GM12891 (cell line): ENCODE measurements at places on chromosomes 1 and 21.
A peak's percentile ranks its signal among the peaks of the same experiment; 100 is the strongest.

- DNase-seq: no peak
Measured at GRCh38 chr1:101260556-101261350, 23.9 kb downstream of the S1PR1 start.

GRCh38 chr21:28018741-28019669, 973.7 kb downstream of the LTN1 start:
- DNase-seq: no peak

GRCh38 chr1:59409986-59410385, 113.1 kb downstream of the FGGY start:
- no peak for DNase-seq

- no peak for DNase-seq
Measured at GRCh38 chr1:214683621-214684020, 80.6 kb downstream of the CENPF start.

- no peak for DNase-seq
Measured at GRCh38 chr21:30482130-30482529, 2.0 kb upstream of the KRTAP19-1 start.

DNA sequence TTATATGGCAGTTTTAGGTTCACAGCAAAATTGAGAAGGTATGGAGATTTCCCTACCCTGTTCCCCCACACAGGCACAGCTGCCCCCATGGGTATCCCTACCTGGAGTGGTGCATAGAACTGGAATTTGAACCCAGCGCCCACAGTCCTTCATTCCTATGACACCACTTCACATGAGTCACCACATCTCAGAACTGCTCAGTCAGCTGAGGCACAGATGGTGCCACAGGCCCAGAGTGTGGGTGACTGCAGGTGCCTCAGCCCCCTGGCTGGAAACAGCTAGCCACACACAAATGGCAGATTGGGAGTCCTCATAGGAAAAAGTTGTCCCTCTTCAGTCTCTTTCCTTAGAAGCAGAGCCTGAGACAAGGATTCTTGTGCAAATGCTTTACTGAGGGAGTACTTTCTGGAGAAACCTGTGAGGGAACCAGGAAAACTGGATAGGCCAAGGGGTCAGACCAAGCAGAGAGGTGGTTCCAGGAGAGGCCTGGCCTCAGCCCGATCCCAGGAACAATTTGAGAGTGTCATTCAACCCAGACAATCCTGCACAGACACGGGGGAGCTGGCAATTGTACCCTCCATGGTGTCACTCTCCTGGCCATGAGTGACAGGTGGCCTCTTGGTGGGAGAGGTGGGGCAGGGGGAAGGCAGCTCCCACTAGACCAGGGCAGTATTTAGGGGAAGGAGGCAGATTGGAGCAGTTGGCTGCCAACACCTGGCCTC, 6.9 kb downstream of the PLA2G2D start:
- no peak for DNase-seq

GRCh38 chr1:58815686-58816071, 31.8 kb upstream of the JUN start:
- peak; percentile 17 for DNase-seq

- no peak for DNase-seq
Measured at GRCh38 chr1:52506349-52506748, 46.5 kb downstream of the TUT4 start.

GRCh38 chr1:169250022-169250421, 117.6 kb downstream of the NME7 start:
- DNase-seq: no peak

- DNase-seq: no peak
Measured at GRCh38 chr1:168224991-168225390, 813 bp upstream of the SFT2D2 start.

GRCh38 chr1:111006556-111006955, 42.8 kb upstream of the LRIF1 start:
- DNase-seq: no peak

DNA sequence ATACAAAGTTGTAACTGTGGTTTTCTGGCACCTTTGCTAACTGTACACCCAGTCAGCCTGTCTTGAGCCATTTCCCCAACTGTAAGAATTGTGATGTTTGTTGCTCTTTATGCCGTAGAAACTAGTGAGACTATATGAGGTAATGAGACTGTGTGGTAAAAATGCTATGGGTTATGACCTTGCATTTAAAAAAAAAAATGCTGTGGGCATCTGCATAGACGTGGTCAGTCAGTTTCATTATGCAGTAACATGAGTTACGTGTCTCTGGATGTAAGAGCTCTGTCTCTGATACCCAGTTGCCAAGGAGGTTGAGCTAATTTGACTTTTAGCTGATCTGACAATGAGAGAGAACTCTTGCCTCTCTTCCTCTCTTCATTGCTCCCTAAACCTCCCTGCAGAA, 80.6 kb upstream of the LAMC2 start:
- DNase-seq: no peak

DNA sequence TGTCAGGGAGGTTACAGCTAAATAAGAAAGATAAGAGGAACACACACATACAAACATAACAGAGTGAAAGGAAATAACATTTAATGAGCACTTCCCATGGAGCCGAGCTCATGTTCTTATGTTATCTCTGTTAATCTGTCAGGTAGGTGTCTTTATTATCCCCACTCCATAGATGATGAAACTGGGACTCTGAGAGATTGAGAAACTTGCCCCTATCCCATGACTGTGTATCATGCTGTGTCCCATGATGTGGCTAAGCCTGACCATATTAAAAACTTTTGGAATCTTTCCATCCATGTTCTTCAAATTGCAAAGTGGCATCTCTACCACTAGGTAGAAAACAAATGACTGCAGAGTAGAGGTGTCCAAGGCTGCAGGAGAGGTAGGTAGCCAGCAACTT, 285.2 kb upstream of the SGIP1 start:
- DNase-seq: no peak

DNA sequence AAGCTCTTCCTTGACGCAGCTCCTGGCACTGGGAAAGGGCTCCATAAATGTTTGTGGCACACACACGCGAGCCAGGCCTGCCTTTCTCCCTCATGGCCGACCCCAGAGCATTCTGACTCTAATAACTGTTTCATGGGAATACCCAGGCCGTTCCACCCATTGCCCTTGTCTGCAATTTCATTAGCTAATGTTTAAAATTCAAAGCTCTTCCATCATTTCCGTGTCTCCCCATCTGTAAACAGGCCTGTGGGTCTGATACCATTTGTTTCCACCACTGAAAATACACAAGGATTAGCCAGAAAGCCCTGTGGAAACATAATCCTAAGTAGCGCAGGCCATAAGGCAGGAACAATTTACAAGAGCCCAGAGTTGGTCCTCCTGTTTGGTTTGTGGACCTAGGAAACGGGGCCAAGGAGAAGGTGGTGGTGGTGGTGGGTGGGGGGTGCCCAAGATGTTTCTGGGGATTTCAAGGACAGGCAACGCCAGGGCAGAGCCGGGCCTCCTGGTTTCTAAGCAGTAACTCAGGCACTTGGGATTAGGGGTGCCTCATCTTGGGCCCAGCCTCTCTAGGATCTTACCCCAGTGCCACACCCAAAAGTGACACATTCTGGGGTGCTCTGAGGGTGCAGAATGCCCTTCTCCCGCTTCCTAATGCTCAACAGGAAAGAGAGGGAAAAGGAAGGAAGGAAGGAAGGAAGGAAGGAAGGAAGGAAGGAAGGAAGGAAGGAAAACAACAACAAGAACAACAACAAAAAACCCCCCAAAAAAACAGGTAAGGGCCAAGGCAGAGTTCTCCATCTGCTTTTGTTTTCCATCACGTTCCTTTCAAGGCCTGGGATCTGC, 79.4 kb downstream of the SSBP3 start:
- no peak for DNase-seq

DNA sequence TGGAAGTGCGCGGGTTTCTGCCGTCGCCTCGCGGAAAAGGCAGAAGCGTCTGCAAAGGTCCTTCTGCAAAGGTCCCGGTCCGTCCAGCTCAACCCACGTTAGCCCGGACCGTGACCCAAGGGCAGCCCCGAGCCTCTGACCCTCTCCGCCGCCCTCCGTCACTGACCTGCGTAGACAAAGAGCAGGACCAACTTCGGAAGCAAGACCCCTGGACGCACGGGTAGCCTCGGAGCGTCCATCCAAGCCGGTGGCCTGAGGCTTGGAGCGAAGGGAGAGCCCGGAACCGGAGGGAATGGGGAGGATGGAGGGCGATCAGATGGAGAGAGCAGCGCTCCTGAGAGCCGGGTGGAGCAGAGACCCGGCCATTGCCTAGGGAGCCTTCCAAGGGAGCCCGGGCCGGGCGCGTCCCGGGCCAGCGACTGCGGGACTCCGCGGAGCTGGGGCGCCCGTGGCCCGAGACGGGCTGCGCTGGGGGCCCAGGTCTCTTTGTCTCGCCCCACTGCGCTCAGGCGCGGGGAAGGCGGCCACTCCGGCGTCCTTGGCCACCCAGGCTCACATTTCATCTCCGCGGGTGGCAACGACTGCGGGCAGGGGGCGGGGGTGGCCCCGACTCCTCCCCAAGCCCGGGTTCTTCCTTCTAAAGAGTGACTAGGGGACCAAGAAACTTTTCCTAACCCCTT, at the start of gene CYYR1:
TSS of gene CYYR1 (minus strand) at position 585 of the 680 bp plus-strand sequence. CDS start at position 239, 346 bp downstream.
- no peak for DNase-seq

GRCh38 chr1:224683936-224684335, 67.8 kb downstream of the CNIH3 start:
- no peak for DNase-seq

DNA sequence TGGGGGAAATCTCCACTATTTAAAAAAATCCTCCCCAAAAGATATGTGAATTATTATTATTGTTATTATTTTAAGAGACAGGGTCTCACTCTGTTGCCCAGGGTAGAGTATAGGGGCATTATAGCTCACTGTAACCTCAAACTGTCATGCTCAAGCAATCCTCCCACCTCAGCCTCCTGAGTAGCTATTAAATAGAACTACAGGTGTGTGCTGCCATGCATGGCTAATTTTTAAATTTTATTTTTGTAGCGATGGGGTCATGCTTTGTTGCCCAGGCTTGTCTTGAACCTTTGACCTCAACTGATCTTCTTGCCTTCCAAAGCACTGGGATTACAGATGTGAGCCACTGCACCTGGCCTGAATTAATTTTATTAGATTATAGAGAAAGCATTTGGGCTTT, 116.8 kb downstream of the RABGAP1L start:
- no peak for DNase-seq

GRCh38 chr1:31019401-31019800, 46.1 kb downstream of the PUM1 start:
- no peak for DNase-seq

GRCh38 chr1:93033785-93034184, 45.3 kb upstream of the MTF2 start:
- peak; percentile 30 for DNase-seq

DNA sequence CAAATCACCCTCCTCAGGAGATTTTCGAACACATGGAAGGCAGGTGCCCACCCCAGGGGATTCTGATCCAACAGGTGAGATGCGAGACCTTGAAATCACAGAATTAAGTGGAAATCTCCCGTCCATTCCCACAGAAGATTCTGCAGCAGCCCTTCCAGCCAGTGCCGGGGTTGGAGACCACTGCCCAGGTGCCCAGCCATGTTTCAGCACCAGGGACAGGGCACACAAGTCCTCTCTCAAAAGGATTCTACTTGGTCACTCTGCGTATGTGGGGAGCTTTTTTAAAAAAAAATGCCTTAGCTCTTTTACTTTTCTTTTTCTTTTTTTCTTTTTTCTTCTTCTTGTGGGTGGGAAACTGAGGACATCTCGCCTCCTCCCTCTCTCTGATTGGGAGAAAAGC, 80.7 kb downstream of the VWA5B1 start:
- DNase-seq: no peak

DNA sequence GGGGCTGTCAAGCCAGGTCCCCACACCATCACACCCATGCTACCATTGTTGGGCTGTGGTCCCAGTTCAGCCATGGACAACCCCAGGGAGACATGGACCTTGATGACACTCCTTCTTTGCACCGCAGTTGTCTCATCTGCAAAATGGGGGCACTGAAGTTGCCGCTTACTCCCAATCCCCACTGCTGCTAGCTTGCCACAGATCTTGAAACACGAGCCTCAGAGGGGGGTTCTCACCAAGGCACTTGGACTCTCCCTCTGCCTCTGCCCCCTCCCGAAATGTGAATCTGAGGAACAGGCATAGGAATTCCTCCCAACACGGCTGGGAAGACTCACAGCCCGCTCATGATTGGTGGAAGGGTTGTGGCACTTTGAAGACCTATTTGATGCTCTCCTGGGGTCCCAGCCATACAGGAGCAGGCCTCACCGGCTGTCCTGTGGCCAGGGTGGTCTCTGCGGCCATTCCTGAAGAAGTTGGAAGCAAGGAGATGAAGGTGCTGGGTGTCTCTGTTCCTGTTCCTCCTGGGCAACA, 31.1 kb downstream of the RUNX3 start:
- DNase-seq: no peak

GRCh38 chr21:14683063-14683462, 136.9 kb upstream of the SAMSN1 start:
- DNase-seq: no peak

DNA sequence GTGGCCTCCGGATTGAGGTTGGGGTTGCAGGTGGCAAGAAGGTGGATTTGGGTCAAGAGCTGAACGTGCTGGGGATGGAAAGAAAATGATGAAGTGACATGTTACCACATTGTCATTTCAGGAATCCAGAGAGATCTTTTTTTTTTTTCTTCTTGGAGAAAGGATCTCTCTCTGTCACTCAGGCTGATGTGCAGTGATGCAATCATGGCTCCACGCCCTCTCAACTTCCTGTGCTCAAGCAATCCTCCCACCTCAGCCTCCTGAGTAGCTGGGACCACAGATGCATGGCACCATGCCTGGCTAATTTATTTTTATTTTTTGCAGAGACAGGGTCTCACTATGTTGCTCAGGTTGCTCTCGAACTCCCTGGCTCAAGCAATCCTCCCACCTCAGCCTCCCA, 80.6 kb downstream of the GON4L start:
- DNase-seq: no peak

DNA sequence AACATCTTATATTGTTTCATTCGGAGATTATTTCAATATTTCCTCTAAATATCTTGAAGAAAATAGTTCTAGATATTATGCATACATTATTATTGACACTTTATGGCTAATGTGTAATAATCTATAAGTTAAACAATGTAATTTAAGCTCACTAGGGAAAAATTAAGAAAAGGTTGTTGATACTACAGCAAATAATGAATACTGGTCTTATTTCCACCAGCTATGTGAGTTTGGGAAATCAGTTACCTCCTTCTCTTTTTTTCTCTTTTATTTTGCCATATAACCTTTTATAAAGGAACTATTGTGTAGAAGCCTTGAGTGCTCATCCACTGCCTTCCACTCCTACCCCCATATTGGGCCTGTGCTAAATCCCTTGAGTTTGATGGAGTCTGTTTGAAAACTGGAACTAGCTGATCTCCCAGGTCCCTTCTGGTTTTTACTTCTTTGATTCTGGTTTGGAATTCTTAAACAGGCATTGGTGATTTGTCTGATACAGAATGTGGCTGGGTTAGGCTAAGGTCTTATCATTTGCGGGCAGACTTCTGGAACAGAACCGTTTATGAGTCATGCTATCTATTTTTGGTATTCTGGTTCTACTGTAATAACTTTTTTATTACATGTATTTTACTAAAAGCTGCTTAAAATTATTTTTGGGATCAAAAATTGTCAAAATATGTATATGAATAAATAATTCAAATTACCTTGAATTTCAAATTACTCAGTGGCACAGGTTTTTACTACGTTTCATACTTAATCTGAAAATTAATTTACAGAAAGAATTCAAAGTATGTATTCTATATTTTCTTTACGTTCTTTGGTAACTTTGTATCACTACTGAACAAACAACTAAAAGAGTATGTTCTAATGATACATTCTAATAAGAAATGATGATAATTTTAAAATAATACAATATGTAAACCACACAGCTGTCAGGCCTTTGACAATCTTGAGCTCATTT, 5.0 kb upstream of the CDC14A start:
- no peak for DNase-seq
